Amniotic stem cell (primary cell): ENCODE measurements at places on chromosomes 1 and 21.

DNA sequence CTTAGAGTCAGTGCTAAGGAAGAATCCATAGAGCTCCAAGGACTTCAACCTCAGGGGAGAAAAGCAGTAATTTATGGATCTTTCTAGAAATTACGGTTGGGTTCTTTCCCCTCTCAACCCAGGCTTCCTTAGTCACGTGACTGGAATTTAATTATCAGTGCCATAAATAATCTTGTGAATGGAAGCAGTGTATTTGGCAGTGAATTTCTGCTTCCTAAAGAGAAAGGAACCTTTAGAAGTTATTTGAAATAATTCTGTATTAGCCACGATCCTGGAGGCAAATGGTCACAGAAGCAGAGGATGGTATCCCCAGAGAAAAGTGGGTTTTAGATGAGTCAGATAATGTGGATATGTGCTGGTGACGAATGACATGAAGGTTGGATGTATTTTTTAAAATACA lies 89.6 kb downstream of the NFIA start:
- no peak for DNase-seq

DNA sequence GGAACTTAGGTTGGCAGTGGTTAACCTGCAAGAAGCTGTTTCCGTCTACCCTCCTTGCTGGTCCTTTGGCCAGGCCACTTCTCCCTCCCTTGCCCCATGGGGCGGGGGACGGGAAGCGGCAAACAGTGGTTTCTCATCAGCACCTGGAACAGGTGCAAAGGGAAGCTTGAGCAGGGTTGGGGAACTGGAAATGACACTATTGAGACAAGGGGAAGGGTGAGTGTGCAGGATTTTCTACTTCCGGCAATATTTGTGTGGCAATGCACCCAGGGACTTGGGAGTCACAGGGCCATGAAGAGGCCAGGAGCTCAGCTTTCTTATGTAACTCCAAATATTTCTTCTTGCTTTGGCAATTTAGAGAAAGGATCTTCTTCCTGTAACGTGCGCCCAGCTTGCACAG lies 29.0 kb upstream of the SARS1 start:
- DNase-seq = no peak

- no peak for DNase-seq
Measured at GRCh38 chr1:165842671-165843129, 15.3 kb downstream of the UCK2 start.

DNA sequence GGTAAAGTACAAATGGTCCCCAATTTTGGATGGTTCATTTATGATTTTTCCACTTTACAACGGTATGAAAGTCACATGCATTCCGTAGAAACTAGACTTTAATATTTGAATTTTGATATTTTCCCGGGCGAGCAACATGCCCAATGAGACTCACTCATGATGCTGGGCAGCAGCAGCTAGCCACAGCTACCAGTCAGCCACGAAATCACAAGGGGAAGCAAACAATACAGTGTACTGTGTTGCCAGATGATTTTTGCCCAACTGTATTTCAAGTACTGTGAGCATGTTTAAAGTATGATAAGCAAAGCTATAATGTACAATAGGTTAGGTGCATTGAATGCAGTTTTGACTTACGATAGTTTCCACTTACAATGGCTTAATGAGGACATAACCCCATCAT lies 266.8 kb downstream of the VAV3 start:
- DNase-seq = no peak

DNA sequence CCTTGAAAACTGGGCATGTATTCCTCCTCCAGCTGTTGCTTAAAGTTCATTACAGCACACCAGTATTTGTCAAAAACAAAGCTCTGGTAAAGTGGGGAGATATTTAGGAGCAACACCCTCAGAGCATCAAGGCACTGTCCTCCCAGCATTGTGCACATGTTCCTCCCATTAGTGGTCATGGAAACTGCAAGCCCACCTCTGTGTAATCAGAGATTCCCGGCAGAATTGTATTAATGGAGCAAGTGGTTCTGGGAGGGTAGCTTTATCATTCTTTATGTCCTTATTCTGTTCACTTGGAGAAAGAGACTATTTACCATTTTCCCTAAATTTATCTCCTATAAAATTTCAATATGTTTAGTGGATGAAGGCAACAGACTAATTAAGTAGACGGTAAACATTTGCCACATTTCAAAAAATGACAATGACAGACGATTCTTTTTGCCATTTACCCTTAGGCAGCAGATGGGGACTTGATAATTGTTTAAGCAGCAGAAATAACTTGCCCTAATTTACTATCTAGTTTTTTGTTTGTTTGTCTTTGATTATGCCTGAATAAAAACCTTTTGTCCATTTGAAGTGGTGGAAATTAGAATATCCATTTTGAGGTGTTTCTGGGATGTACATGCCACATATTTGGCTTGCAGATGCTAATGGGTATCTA lies 289.6 kb upstream of the ST6GALNAC5 start:
- DNase-seq = no peak

- no peak for DNase-seq
Measured at GRCh38 chr1:2294725-2295078, 66.6 kb downstream of the SKI start.

DNA sequence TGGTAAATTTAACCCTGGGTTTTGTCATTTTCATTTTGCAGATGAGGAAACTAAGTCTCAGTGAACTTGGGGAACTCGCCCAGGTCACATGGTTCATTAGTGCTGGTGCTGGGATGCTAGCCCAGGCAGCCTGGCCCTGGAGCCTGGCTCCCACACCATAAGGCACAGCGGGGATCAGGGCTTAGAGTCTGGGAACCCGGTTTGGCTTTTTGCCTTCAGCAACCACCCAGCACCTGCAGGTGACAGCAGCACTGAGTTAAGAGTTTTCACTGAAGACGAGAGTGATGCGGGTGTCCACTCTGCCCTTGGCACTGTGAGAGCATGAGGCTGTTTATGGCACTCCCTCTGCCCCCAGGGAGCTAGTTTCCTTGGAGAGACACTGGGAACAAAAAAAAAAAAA lies 18.4 kb upstream of the CD101 start:
- no peak for DNase-seq

DNA sequence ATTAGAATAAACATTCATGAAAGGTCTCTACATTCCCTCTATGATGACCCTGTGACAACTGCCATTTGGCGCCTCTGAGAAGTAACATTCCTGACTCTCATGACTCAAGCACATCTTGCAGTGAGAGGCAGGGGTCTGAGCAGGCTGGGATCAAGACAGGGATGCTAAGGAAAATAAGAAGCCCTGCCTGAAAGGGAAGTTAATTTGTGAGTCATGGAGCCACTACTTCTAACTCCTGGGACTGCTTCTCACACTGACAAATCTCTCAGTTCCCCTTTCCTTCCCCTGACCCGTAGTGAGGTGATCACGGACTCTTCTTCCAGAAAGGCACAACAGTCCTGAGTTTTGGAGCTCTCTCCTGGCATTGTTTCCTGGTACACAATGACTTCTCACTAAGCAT lies 231.9 kb downstream of the TNR start:
- no peak for DNase-seq

DNA sequence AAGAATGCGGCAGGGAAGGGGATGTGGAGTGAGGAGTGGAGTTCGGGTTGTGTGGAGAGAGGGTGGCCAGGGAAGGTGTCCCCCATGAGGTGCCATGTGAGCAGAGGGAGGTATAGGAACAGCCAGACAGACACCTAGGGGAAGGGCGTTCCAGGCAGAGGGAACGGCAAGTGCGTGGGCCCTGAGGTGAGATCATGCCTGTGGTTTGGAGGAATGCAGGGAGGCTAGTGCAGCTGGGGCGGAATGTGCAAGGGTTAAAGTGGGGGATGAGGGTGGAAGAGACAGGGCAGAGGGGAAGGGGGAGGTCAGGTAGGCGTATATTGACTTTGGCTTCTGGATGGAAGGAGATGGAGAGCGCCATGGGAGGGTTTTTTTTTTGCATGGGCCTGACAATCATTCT lies 31.6 kb upstream of the PADI6 start:
- DNase-seq = no peak

GRCh38 chr1:243213045-243213787 lies 41.9 kb downstream of the CEP170 start:
- DNase-seq = no peak

DNA sequence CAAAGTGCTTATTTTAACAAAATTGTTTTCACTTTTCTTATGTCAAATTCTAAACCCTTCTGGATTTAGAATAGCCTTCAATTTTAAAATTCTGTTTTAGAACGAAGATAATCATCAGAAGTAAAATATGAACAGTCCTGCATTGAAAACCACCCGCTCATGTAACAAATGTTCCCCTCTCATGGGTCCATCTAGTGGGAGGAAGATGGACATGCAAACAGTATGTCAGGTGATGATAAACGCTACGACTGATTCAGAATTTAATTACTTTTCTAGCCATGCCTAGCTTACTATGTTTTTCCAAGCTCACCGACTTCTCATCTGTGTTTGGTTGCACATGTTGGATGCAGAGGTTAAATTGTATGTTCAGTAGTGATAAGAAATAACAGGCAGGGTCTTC lies 23.5 kb downstream of the SOD1 start:
- no peak for DNase-seq

DNA sequence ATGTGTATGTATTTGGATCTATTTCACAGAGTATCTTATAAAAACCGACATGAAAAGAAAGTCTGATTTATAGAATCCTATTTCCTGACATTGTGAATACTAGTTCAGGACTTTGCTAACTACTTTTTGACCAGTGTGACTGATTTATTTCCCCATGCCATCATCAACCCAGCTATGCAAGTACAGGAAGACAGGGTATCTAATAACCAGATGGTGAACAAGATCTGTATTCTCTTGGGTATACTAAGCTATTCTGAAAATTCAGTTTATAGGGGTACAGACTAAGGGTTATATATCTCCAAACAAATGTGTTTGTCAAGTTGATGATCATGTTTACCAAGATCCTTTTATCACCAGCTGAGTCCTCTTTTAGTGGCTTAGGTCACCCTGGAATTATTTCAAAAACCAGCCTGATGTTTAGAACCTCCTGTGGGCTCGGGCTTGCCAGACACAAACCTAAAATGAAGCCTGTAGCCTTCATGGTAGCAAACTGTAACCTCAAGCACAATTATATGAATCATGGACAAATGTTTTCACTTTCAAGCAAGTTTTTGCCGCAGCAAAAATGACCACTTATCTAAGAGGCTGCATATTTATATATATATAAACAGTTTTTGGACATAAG lies 185.1 kb downstream of the FGGY start:
- DNase-seq = peak; percentile 3

- no peak for DNase-seq
Measured at GRCh38 chr1:14439015-14439414, 159.5 kb upstream of the KAZN start.

GRCh38 chr1:97947695-97948094 lies 26.9 kb upstream of the DPYD start:
- no peak for DNase-seq

DNA sequence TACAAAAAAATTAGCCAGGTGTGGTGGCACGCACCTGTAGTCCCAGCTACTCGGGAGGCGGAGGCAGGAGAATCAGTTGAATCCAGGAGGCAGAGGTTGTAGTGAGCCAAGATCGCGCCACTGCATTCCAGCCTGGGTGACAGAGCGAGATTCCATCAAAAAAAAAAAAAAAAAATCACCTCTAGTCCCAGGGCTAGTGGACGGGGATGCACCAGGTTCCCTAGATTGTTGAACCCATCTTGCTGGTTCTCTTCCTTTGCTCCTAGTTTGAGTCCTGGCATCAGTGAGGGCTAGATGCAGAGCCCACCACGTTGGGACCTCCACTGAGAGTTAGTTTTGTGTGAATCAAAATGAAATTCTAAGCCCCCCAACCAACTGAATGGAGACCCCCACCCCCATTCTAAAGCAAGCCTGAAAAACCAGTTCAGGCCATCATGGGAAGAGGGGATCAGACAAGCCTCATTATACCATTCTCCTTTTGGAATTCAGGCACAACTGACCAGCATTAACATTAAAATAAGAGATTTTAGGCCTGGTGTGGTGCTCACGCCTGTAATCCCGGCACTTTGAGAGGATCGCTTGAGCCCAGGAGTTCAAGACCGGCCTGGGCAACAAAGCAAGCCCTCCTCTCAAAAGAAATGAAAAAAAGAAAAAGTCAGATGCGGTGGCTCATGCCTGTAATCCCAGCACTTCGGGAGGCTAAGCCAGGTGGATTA lies 17.9 kb upstream of the L1TD1 start:
- no peak for DNase-seq

- peak; percentile 12 for DNase-seq
Measured at GRCh38 chr1:169809370-169810095, 14.8 kb upstream of the METTL18 start.

GRCh38 chr1:167493372-167493771 lies 25.0 kb downstream of the CD247 start:
- no peak for DNase-seq

- no peak for DNase-seq
Measured at GRCh38 chr1:71869326-71869725, 413.0 kb downstream of the NEGR1 start.

DNA sequence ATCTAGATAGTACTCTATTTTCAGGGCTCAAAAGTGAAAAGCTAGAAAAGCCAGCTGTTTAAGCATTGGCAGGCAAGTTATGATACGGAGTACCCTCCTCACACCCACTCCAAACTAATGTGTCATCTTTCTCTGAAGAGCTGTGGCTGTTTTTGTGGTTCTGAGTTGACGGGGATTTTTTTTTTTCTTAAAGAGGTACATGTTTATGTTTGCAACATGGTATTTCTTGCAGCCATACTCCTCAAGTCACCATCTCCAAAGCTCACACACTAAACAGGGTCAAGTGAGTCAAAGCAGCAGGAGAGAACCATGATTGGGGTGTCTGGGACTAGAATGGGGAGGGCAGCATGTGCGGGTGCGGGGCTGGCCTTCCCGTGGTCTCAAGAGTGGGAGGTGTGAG lies 347.2 kb downstream of the DISC1 start:
- DNase-seq = no peak
